ENCODE measurements at places on chromosomes 13 and 19. TPM values are rescaled to one million over a fixed set of nuclear protein-coding genes. Genes with fewer than 3 reads are reported as not detected.

The VSTM1 gene
- not detected for total RNA-seq

The ARID3A gene
- total RNA-seq = 7.7 TPM

The ZNF714 gene
- 47.2 TPM for total RNA-seq

GRCh38 chr13:20412691-20413355 is 112.8 kb downstream of the CRYL1 start:
- DNase-seq = no peak

GRCh38 chr19:47056411-47056810 is 8.0 kb upstream of the TMEM160 start:
- DNase-seq = no peak

GRCh38 chr13:74136084-74136658 is 2.0 kb upstream of the KLF12 start:
- DNase-seq = peak; percentile 12

Measured in cerebellum (tissue), 4 donors.